Natural killer cell (primary cell): ENCODE measurements at places on chromosomes 12 and 14. TPM values are rescaled to one million over a fixed set of nuclear protein-coding genes. Genes with fewer than 3 reads are reported as not detected.

HCFC2 gene
- total RNA-seq = 20.3 TPM

DNA sequence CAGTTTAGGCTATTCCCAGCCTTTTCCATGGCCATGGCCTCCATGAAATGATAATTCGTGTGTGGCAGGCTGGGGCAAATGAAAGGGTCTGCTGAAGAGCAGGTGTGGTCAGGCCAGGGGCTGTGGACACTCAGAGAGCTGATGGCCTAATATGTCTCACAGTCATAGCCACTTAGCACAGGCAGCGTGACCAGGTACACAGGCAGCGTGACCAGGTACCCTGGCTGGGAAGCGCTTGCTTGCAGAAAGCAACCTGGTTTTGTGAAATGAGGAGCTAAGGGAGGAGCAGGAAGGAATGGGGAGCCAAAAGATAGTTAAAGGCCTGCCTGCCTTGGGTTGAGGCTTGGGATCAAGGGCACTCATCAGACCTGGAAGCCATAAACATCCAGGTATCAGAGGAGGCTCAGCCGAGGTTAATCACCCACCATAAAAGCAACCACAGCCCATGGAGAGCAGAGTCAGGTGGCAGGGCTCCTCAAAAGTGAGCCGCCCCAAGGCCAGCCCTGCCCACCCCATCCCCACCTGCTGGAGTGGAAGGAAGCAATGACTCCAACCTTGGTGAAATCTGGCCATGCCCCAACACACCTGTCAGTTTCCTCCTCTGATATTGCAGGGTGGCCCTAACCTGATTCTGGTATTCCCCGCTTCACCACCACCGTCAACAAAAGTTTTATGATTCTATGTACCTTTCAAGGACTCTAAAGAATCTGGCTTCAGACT is 8.0 kb upstream of the KRT8 start:
- H3K36me3 ChIP-seq = no peaks in the 10 kb centered on the region
- H3K27me3 ChIP-seq = no peaks in the 10 kb centered on the region
- no peak overlapping the region for H3K27ac ChIP-seq
- no peak overlapping the region for H3K4me3 ChIP-seq
- no peak for DNase-seq

GRCh38 chr12:17971850-17972249 is 118.1 kb downstream of the RERGL start:
- no peaks in the 10 kb centered on the region for H3K27me3 ChIP-seq
- no peak overlapping the region for H3K4me3 ChIP-seq
- no peak for DNase-seq
- H3K36me3 ChIP-seq = no peaks in the 10 kb centered on the region
- no peak overlapping the region for H3K27ac ChIP-seq

GRCh38 chr12:2547273-2548044 is 247.3 kb upstream of the FKBP4 start:
- no peak for DNase-seq
- H3K27ac ChIP-seq = no peak overlapping the region
- H3K4me1 ChIP-seq = no peaks in the 10 kb centered on the region
- no peaks in the 10 kb centered on the region for H3K27me3 ChIP-seq
- no peaks in the 10 kb centered on the region for H3K36me3 ChIP-seq

DNA sequence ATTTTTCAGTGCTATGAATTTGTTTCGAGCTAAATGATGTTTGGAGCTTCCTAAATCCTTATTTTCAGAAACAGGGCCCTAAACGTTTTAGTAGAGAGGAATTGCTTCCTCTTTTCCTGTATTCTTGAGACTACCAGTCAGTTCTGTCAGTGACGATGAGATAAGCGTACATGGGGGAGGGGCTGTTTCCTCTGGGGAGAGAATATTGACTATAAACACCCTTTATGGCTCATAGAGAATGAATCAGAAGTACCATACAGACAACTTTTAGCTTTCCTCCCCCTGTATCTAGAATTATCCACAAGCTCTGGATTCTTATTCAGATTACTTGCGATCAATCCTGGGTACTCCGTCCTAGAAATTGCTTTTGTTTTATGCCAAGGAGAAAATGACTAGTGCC is 5.1 kb downstream of the TBK1 start:
- peak overlapping the region; percentile 38 for H3K27ac ChIP-seq
- H3K27me3 ChIP-seq = no peaks in the 10 kb centered on the region
- no peak for DNase-seq
- H3K4me1 ChIP-seq = peaks cover 10% of the 10 kb centered on the region
- H3K36me3 ChIP-seq = peaks cover 14% of the 10 kb centered on the region
- H3K4me3 ChIP-seq = no peak overlapping the region
